ENCODE measurements at places on chromosomes 16 and 17.

DNA sequence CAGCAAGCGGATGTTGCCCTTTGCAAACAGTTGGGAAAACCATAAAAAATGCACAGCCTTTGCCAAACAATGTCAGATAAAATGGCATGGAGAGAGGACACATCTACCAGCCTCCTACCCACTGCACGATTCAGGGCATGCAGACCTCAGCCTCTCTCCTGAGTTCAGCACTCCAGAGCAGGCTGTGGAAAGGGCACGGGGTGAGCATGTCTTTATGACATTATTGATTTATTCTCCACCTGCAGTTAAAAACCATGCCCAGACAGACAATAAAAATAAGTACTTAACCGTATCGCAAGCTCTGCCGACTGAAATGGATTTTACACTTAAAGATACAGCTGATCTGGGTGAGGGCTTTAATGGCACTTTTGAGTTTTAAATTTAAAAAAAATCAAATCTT, 127.1 kb downstream of the MAF start:
- no peak for DNase-seq

DNA sequence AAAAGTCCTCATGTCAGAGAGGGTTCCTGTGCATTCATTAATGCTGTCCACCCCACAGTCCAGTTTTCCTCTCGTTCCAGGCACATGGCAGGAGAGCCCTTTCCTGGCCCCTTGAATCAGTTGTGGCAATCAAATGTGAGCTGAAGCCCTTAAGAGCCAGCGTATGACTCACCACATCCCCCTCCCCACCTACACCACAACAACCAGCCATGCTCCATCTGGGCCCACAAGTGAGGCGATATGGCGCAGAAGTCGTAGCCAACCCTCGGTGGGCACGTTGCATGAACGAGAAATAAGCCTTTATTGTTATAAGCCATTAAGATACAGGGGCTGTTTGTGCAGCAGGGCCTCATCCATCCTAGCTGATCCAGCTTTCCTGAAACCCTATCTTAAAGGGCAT, 28.2 kb downstream of the GRIN2A start:
- DNase-seq, result no peak

GRCh38 chr16:24838554-24839266, 7.1 kb upstream of the SLC5A11 start:
- DNase-seq, result no peak

DNA sequence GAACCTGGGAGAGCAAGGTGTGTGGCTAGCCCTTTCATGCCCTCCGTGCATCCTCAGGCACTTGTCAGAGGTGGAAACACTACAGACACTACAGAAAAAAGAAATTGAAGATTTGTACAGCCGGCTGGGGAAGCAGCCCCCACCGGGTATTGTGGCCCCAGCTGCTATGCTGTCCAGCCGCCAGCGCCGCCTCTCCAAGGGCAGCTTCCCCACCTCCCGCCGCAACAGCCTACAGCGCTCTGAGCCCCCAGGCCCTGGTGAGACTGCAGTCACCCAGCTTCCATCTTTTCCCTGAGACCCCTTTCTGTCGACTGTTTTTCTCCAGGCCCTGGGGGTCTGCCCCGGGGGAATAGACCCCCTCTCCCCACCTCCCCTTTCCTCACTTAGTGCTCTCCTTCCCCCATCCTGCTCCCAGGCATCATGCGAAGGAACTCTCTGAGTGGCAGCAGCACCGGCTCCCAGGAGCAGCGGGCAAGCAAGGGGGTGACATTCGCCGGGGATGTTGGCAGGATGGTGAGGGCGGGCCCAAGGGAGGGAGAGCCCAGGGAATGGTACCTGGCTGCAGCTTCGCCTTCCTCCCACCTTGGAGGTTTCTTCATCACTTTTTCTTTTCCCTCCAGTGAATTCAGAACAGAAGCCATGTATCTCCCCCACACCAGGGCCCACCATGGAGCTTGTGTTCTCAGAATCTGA, 2.3 kb downstream of the COA3 start:
- no peak for DNase-seq

GRCh38 chr17:80986046-80986445, 5.6 kb upstream of the CHMP6 start:
- no peak for DNase-seq

DNA sequence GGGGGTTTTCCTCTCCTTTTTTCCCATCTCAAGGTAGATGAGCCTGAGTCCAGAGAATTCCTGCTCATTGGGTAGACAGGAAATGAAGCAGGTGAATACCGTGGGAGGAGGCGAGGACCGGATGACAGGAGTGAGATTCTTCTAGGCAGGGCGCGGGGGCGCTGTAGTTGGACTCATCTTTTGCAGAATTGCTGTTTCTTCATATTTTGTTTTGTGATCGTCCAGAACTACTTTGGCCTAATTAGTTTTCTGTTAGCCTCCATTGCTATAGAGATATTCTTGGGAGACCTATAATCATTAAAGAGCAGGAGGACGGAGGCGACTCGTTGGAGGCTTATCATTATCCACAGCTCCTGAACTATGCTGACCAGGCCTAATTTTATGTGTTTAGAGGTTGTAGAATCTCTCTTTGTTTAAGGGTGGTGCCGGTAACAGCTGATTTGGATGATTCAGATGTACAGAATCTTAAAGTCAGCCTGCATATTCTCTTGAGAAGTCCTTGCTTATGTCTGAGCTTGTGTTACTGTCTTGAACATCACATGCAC, 650 bp downstream of the ATP6V0A1 start:
- peak; percentile 73 for DNase-seq

DNA sequence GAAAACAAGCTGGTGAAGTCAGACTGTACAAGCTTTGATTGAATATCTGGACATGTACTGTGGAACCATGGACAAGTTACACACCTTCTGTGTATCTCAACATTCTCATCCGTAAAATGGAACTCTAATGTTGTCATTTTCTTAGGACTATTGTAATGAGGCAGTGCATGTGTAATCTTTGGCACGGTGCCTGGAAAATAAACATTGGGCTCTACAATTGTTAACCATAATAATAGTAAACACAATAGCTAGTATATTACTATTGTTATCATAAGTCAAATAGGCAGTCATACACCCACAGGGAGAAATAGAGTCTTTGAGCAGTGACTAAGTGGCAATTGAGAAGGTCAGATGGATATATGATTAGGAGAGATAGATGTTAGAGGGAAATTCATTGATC, 39.8 kb upstream of the ANKFN1 start:
- DNase-seq, result no peak
